ENCODE measurements at places on chromosomes 7 and 10. TPM values are rescaled to one million over a fixed set of nuclear protein-coding genes. Genes with fewer than 3 reads are reported as not detected.

The TLX1 gene
- total RNA-seq = not detected

The HHEX gene
- 5.2 TPM for total RNA-seq

The ASB13 gene
- 36.4 TPM for total RNA-seq

The EPO gene
- 0.20 TPM for total RNA-seq

The TMEM236 gene
- 0.72 TPM for total RNA-seq

The LRWD1 gene
- total RNA-seq = 10.9 TPM

The CFAP70 gene
- 2.2 TPM for total RNA-seq

The LRRC18 gene
- 1.4 TPM for total RNA-seq

The PNLIPRP2 gene
- 0.23 TPM for total RNA-seq

The ANKRD7 gene
- 2.0 TPM for total RNA-seq

- no peaks in the 10 kb centered on the region for H3K36me3 ChIP-seq
- no peaks in the 10 kb centered on the region for H3K4me1 ChIP-seq
Measured at GRCh38 chr7:146660839-146661238, 544.2 kb downstream of the CNTNAP2 start.

- peaks cover 22% of the 10 kb centered on the region for H3K27me3 ChIP-seq
- no peak overlapping the region for H3K4me3 ChIP-seq
- no peak overlapping the region for H3K27ac ChIP-seq
Measured at GRCh38 chr10:132786884-132787494, 1.0 kb upstream of the NKX6-2 start.

DNA sequence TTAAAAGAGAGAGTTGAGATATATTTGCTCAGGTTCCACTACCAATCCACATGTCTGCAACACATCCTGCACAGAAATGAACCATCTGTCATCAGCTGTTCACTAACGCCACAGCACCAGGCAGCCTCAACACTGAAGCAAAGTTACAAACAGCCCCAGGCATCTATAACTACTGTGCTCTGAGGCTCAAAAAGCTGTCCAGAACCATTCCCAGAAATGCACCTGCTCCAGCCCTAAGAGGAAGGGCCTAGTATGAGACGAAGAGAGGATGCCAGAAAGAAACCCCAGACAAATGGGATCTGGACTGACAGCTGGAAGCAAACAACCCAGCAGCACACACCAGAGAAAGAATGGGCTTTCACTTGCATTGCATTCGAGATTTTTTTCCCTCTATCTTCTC lies 159.3 kb downstream of the ELMO1 start:
- DNase-seq = no peak
- H3K4me1 ChIP-seq = peaks cover 16% of the 10 kb centered on the region
- H3K4me3 ChIP-seq = no peak overlapping the region
- H3K27me3 ChIP-seq = no peaks in the 10 kb centered on the region
- H3K36me3 ChIP-seq = no peaks in the 10 kb centered on the region

DNA sequence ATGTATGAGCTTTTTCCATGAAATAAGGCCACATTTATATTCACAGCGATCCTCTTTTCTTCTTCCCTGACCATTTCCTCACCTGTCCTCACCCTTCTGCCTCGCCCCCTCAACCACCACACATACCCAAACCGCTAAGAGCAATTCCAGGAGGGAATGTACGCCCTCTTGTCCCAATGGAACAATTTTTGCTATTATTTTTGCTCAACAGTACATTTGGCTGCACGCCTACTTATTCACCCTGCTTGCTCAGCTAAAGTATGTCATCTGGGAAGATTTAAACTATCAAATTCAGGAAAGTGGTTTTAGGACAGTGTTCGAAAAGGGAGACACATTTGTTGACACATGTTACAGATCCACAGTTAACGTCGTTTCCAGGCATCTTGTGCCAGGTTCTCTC lies 252.7 kb downstream of the NEBL start:
- no peak for DNase-seq
- H3K27me3 ChIP-seq = no peaks in the 10 kb centered on the region
- H3K36me3 ChIP-seq = no peaks in the 10 kb centered on the region

GRCh38 chr10:15084502-15084922 lies 4.1 kb downstream of the ACBD7 start:
- H3K36me3 ChIP-seq = no peaks in the 10 kb centered on the region
- peak overlapping the region; percentile 46 for H3K4me3 ChIP-seq
- peak overlapping the region; percentile 54 for H3K27ac ChIP-seq
- no peaks in the 10 kb centered on the region for H3K27me3 ChIP-seq
- peaks cover 7% of the 10 kb centered on the region for H3K4me1 ChIP-seq
- peak; percentile 68 for DNase-seq

GRCh38 chr7:142670511-142670910 lies 78.8 kb upstream of the PRSS1 start:
- DNase-seq = no peak
- H3K27me3 ChIP-seq = no peaks in the 10 kb centered on the region

DNA sequence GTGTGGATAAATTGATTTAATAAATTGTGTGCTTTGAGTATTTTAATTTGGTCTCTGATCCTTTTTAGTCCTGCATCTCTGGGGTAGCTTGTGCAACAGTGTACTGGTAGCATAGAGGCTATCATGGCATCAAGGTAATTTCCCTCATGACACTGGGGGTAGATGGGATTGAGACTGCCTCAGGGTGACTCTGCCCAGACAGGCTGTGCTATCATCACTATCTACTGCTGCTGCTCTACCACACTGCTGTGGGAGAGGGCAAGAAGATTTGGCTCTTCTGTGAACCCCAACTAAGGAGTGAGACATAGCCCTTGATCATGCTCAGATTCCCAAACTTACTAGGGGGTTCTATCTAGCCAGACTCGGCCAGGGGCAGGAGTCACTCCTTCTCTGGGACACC lies 43.6 kb upstream of the JAZF1 start:
- H3K4me3 ChIP-seq = no peak overlapping the region
- no peaks in the 10 kb centered on the region for H3K4me1 ChIP-seq
- H3K27ac ChIP-seq = no peak overlapping the region
- no peaks in the 10 kb centered on the region for H3K36me3 ChIP-seq

DNA sequence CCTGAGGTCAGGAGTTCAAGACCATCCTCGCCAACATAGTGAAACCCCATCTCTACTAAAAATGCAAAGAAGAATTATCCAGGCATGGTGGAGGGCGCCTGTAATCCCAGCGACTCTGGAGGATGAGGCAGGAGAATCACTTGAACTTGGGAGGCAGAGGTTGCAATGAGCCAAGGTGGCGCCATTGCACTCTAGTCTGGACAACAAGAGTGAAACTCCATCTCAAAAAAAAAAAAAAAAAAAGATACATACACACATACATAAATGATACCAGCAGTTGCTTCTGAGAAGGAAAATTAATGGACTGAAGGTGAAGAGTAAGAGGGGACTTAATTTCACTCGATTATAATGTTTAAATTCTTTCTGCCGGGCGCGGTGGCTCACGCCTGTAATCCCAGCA lies 40.2 kb upstream of the PAX2 start:
- no peak for DNase-seq
- no peak overlapping the region for H3K27ac ChIP-seq
- H3K4me3 ChIP-seq = no peak overlapping the region
- H3K4me1 ChIP-seq = peaks cover 1% of the 10 kb centered on the region
- no peaks in the 10 kb centered on the region for H3K27me3 ChIP-seq

DNA sequence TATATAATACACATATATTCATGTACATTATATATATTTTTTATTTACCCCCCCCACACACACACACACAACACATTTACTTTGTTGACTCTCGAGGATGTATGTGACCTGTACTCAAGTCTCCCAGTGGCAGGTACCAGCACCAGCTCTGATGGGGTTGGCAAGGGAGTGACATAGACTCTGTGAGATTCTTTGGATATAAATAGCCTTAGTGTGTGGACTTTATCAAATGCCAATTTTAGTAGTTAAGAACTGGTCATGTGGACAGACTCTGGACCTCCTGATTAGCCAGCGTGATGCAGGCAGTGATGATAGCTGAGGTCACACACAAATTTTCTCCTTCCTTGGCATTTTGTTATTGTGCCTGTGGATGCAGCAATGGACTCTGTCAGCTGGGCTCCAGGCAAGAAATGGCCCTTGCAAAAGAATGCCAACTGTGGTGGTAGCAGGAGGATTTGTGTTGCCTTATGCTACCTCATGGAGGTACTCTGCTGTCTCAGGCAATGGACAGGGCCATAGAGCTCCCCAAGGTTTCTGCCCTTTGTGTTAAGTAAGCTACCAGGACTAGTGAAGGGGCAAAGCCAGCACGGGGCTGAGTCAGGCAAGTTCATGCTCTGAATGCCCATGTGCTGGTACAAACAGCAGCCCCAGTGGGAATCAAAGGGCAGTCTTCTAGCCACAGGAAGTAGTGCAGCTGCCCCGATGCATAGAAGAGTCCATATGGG lies 224.6 kb upstream of the ZWINT start:
- no peak overlapping the region for H3K27ac ChIP-seq
- H3K4me1 ChIP-seq = no peaks in the 10 kb centered on the region
- no peaks in the 10 kb centered on the region for H3K27me3 ChIP-seq

- no peak overlapping the region for H3K27ac ChIP-seq
- no peak for DNase-seq
- H3K4me3 ChIP-seq = no peak overlapping the region
- H3K4me1 ChIP-seq = peaks cover 11% of the 10 kb centered on the region
Measured at GRCh38 chr7:159094023-159094740, 50.5 kb downstream of the VIPR2 start.

DNA sequence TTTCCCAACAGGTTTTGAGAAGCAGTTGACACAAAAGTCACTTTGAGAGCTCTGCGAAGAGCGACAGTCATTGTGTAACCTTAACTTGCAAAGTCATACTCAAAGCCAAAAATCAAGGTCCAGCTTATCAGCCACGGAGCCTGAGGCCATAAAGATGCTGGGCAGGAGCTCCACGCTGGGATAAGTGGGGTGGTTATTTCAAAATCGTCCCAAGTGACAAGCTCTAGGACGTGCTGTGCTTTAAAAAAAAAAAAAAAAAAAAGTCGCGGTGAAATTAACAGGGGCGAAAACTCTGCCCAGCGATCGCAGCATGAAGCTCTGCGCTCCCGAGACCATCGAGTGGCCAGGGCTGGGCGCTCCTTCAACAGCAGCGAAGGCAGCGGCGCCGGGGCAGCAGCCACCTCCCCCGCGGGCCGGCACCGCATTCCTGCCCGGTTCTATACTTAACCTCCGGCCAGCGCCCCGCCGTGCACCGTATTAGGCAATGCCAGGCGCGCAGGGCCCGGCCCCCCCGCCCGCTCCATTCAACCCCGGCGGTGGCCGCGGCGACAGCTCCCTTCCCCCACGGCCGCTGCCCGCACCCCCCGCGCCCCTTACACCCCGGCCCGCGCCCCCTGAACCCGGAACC lies 657 bp downstream of the HACD1 start:
- peak overlapping the region; percentile 64 for H3K27ac ChIP-seq
- peaks cover 1% of the 10 kb centered on the region for H3K4me1 ChIP-seq
- no peaks in the 10 kb centered on the region for H3K36me3 ChIP-seq
- no peaks in the 10 kb centered on the region for H3K27me3 ChIP-seq
- H3K4me3 ChIP-seq = peak overlapping the region; percentile 75

DNA sequence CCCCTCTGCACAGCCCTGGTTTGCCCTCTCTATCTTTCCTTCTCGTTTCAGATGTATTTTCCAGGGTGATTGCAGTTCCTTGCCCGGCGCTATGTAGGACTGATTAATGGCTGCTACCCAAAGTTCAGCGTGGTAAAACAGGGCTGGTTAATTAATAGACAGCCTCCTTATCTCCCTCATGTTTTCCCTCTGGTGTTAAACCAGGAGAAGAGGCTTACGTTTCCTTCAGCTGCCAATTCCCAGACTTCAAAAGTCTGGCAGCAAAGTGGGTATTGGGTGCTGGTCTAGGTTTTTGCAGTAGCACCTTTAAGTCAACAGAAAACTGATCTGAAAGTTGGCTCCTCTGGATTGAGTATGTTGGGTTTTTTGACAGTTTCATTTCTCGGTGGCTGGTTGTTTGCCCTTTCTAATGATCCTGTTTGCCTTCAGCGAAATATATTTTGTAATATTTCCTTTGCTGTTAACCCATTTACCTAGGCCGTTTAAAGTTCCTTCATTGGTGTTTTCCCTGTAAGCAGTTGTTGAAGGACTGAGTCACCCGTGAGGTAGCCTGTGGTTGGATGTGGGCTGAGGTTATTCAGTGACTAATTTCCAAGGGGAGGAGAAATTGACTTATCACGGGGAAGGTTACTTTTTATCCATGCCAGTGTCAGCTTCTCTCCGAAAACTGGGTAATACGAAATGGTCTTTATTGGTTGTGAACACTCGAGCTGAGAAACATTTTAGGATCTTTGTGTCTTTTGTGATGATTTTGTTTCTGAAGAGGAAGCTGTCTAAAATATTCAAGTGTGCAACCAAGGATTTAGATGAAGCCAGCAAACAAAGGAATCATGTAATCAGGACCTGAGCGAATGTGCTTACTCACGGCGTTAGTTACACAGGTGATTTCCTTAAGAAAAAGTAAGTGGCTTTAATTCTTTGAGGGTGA lies 257.2 kb downstream of the KIAA1217 start:
- DNase-seq = no peak
- H3K27ac ChIP-seq = no peak overlapping the region
- no peaks in the 10 kb centered on the region for H3K27me3 ChIP-seq
- H3K4me3 ChIP-seq = no peak overlapping the region
- H3K36me3 ChIP-seq = no peaks in the 10 kb centered on the region

- H3K4me3 ChIP-seq = no peak overlapping the region
- no peak overlapping the region for H3K27ac ChIP-seq
- no peak for DNase-seq
- no peaks in the 10 kb centered on the region for H3K36me3 ChIP-seq
- no peaks in the 10 kb centered on the region for H3K27me3 ChIP-seq
Measured at GRCh38 chr7:149783386-149784250, 10.2 kb upstream of the ZNF467 start.

- no peaks in the 10 kb centered on the region for H3K27me3 ChIP-seq
- no peak overlapping the region for H3K4me3 ChIP-seq
- no peaks in the 10 kb centered on the region for H3K36me3 ChIP-seq
- H3K4me1 ChIP-seq = no peaks in the 10 kb centered on the region
- H3K27ac ChIP-seq = no peak overlapping the region
- peak; percentile 7 for DNase-seq
Measured at GRCh38 chr10:132912713-132913558, 29.4 kb downstream of the CFAP46 start.

- H3K27ac ChIP-seq = peak overlapping the region; percentile 51
- H3K4me3 ChIP-seq = peak overlapping the region; percentile 69
- H3K27me3 ChIP-seq = no peaks in the 10 kb centered on the region
- no peak for DNase-seq
Measured at GRCh38 chr10:44384601-44385025, 284 bp downstream of the CXCL12 start.

GRCh38 chr10:100655760-100656421 lies 89.5 kb upstream of the PAX2 start:
- no peak overlapping the region for H3K27ac ChIP-seq
- no peaks in the 10 kb centered on the region for H3K36me3 ChIP-seq
- no peak overlapping the region for H3K4me3 ChIP-seq
- no peaks in the 10 kb centered on the region for H3K4me1 ChIP-seq

GRCh38 chr7:139661043-139661440 lies 116.8 kb downstream of the HIPK2 start:
- no peaks in the 10 kb centered on the region for H3K36me3 ChIP-seq
- no peak overlapping the region for H3K4me3 ChIP-seq
- DNase-seq = no peak
- no peaks in the 10 kb centered on the region for H3K27me3 ChIP-seq
